Retinal pigment epithelial cell (primary cell): ENCODE measurements at places on chromosomes 11 and 22.

GRCh38 chr22:42685941-42686653, 34.6 kb downstream of the A4GALT start:
- no peak for DNase-seq

DNA sequence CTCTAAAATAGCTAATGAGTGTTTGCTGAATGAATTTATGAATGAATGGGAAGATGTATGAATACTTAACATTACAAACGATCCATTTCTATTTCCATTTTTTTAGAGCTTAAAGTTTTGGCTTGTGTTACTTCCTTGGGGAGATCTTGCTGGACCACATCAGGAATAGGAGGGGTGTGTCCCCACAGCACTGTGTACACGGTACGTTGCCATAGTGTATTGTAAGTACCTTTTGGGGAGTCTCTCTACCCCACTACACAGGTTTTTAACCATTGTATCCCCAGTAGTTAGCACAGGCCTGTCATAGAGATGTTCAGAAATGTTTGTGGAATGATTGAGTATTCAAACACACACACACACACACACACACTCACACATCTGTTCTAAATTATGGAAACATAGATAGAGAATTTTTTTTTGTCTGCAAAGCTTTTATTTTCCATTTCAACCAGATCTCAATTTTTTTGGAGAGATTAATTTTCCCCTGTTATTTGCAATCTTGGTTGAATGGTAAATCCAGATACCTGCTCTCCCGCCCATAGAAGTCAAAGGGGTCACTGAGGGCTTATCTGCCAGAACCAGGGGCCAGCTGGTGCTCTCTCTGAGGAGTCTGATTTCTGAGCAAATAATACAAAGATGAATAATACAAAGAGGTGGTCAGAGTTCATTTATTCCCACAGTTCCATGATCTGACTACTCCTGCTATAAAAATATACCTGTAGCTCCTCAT, 471.0 kb downstream of the INSC start:
- DNase-seq = no peak

DNA sequence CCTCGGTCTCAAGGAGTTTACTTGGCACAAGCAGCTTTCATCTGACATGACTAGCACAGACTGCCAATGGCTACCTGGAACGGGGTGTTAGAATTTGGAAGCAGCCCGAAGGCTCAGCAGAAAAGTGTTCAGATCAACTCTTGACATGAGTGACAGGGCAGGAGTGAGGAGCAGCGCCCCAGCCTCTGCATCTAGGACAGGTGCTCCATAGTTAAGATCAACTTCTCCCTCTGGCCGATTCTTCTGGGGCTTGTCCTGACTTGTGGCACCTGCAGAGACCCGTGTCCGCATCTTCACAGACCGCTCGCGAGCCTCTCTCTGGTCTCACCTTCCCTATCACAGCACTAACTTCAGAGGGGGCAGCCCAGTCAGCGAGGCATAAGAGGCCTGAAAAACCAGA, 42.5 kb upstream of the CHKA start:
- no peak for DNase-seq

GRCh38 chr22:34080433-34080832, 160.2 kb upstream of the LARGE1 start:
- DNase-seq = no peak

GRCh38 chr11:103202048-103202651, 92.9 kb downstream of the DYNC2H1 start:
- DNase-seq = no peak
